ENCODE measurements at places on chromosomes 1 and 21. TPM values are rescaled to one million over a fixed set of nuclear protein-coding genes. Genes with fewer than 3 reads are reported as not detected.

The BARHL2 gene
- not detected for total RNA-seq

- H3K27me3 ChIP-seq = no peaks in the 10 kb centered on the region
- H3K27ac ChIP-seq = no peak overlapping the region
- no peak for DNase-seq
- no peaks in the 10 kb centered on the region for H3K4me1 ChIP-seq
Measured at GRCh38 chr1:189899686-189900425, 577.8 kb downstream of the BRINP3 start.

- DNase-seq = no peak
- H3K27me3 ChIP-seq = no peaks in the 10 kb centered on the region
- no peak overlapping the region for H3K27ac ChIP-seq
- H3K36me3 ChIP-seq = no peaks in the 10 kb centered on the region
- no peaks in the 10 kb centered on the region for H3K4me1 ChIP-seq
- no peak overlapping the region for H3K4me3 ChIP-seq
Measured at GRCh38 chr1:246221485-246222255, 285.4 kb downstream of the SMYD3 start.

The ADGRL2 gene
- total RNA-seq = 97.9 TPM

- DNase-seq = no peak
- no peaks in the 10 kb centered on the region for H3K36me3 ChIP-seq
- no peak overlapping the region for H3K27ac ChIP-seq
- H3K4me1 ChIP-seq = no peaks in the 10 kb centered on the region
- no peaks in the 10 kb centered on the region for H3K27me3 ChIP-seq
- no peak overlapping the region for H3K4me3 ChIP-seq
Measured at GRCh38 chr1:85116856-85117255, 68.6 kb upstream of the MCOLN3 start.

Measured in lower lobe of right lung (tissue), 2 donors.